ENCODE measurements at places on chromosomes 13 and 19.
A peak's percentile ranks its signal among the peaks of the same experiment; 100 is the strongest.

GRCh38 chr13:106243011-106243565 is 292.4 kb downstream of the EFNB2 start:
- no peak for DNase-seq

GRCh38 chr19:35693422-35693821 is 10.9 kb upstream of the ZBTB32 start:
- DNase-seq: no peak

DNA sequence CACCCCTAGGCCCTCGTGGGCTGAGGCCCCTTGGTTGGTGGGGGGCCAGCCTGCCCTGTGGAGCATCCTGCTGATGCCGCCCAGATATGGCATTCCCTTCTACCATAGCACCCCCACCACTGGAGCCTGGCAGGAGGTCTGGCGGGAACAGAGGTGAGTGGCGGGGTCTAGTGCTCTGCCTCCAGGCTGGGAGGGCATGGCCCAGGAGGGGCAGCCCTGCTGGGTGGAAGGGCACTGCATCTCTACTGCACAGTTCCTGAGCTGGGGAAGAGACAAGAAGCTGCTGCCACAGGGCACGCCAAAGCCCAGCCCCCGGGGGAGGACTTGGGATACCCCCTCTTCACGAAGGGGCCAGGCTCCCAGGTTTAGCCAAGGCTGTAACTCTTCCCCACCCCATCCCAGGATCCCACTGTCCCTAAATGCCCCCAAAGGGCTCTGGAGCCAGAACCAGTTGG is 2.4 kb upstream of the KMT2B start:
- no peak for DNase-seq

DNA sequence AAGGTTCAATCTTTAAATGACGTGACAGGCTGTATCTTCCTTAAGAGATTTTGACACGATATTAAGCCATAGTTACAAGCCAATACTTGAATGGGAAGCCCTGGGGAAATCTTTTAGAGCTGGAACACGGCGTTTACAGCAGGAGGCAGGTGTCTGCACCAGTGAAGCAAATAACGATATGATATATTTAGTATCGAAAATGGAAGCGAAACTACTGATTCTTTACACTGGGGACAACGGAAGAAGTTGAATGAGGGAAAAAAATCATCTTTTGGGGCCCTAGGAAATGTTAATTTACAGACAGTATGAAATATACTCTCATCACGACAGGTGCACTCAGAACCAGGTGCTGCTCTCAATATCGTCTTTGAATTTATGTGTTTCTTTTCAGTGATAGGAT is 793.9 kb upstream of the PCDH20 start:
- peak; percentile 41 for DNase-seq

DNA sequence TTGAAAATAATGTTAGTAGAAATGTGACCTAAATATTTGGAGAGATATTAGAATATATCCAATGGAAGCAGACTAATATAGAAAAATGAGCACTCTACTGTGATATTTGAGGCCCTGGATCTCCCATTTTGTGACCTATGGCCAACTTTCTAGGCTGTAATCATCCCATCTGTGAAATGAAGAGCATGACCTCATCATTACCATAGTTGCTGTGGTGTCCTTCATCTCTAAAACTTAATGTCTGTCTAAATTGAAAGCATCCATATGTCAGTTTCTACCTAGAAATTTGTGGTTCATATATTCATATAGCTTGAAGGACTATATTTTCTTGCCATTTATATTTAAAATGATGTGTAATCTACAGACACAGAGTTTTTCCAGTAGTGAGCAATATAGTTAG is 41.6 kb downstream of the PAN3 start:
- no peak for DNase-seq

DNA sequence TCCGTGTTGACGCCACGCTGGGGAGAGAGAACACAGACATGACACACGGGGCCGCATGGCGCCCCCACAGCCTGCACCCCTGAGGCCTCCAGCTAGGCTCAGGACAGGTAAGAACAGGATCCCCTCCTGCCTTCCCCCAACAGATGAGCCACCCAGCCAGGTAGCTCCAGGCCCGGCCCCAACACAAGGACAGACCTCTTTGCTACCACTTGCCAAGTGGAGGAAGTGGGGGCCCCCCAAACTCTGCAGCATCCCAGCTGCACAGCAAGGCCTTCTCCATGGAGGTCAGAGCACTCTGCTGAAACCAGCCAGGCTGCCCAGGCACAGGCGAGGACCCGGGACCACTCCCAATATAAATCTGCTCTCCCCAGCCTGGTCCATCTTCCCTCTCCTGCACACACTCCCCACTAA is 31.5 kb downstream of the PEPD start:
- no peak for DNase-seq
